ENCODE measurements at places on chromosomes 1 and 21. TPM values are rescaled to one million over a fixed set of nuclear protein-coding genes. Genes with fewer than 3 reads are reported as not detected.

GRCh38 chr1:231334952-231335351 lies 2.7 kb downstream of the EXOC8 start:
- H3K27me3 ChIP-seq = no peaks in the 10 kb centered on the region
- no peak overlapping the region for H3K27ac ChIP-seq
- H3K36me3 ChIP-seq = peaks cover 11% of the 10 kb centered on the region
- peak overlapping the region; percentile 97 for H3K4me3 ChIP-seq

DNA sequence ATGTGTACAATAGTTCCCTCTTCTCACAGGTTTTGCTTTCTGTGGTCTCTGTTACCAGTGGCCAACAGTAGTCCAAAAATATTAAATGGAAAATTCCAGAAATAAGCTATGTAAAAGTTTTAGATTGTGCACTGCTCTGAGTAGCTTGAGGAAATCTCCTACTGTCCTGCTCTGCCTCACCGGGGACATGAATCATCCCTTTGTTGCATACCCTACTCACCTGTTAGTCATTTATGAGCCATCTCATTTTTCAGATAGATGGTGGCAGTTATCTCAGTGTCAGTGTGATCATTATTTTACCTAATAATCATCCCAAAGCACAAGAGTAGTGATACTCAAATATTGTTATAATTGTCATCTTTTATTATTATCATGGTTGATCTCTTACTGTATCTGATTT lies 688.1 kb downstream of the PLA2G4A start:
- H3K36me3 ChIP-seq = no peaks in the 10 kb centered on the region
- no peak overlapping the region for H3K4me3 ChIP-seq
- H3K4me1 ChIP-seq = no peaks in the 10 kb centered on the region
- H3K27me3 ChIP-seq = no peaks in the 10 kb centered on the region
- no peak overlapping the region for H3K27ac ChIP-seq
- DNase-seq = no peak

Gene ASTN1
- 0.33 TPM for total RNA-seq

GRCh38 chr1:162326559-162326958 lies 50.1 kb downstream of the SPATA46 start:
- no peaks in the 10 kb centered on the region for H3K36me3 ChIP-seq
- DNase-seq = no peak
- no peaks in the 10 kb centered on the region for H3K4me1 ChIP-seq
- no peaks in the 10 kb centered on the region for H3K27me3 ChIP-seq
- no peak overlapping the region for H3K27ac ChIP-seq

DNA sequence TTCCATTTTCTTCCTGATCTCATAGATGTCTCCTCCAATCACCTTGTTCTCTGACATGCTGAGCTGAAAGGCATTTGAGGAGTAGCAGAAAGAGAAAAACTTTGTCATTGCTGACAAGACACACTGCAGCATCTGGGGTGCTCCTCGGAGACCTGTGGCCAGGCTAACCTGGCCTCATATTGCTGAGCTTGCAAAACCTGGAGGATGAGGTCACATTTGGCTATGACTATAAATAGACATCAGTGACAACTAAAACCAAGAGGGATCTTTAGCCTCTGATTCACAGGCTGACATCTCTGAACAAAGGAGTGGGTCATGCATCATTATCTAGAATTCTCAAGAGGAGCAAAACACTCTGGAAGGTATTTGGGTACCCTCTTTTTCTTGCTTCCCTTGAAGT lies 83.7 kb downstream of the PROX1 start:
- no peaks in the 10 kb centered on the region for H3K36me3 ChIP-seq
- H3K27ac ChIP-seq = no peak overlapping the region
- no peak overlapping the region for H3K4me3 ChIP-seq
- no peaks in the 10 kb centered on the region for H3K4me1 ChIP-seq
- no peak for DNase-seq
- peaks cover 4% of the 10 kb centered on the region for H3K27me3 ChIP-seq

GRCh38 chr1:223700942-223701637 lies 11.2 kb upstream of the CAPN2 start:
- no peak overlapping the region for H3K4me3 ChIP-seq
- H3K36me3 ChIP-seq = no peaks in the 10 kb centered on the region
- H3K4me1 ChIP-seq = peaks cover 34% of the 10 kb centered on the region

DNA sequence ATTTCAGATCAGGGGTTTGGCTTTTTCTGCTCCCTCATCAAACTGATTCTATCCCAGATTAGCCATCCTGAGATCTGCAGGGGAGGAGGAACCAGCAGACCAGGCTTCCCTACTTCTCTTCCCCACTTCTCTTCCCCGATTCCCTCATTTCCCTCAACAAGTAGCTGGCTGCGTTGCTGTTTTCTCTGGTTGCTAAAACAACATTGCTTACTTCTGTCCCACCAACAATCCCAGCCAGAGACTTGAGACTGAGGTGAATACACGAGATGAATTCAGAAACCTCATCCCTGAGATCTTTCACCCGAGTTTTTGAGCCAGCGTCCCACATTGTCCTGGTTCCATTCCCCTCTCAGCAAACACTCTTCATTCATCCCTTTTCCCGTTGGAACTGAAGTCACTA lies 22.4 kb downstream of the DYRK3 start:
- peaks cover 96% of the 10 kb centered on the region for H3K4me1 ChIP-seq
- peak overlapping the region; percentile 51 for H3K4me3 ChIP-seq
- H3K27me3 ChIP-seq = no peaks in the 10 kb centered on the region
- H3K36me3 ChIP-seq = no peaks in the 10 kb centered on the region
- DNase-seq = no peak

DNA sequence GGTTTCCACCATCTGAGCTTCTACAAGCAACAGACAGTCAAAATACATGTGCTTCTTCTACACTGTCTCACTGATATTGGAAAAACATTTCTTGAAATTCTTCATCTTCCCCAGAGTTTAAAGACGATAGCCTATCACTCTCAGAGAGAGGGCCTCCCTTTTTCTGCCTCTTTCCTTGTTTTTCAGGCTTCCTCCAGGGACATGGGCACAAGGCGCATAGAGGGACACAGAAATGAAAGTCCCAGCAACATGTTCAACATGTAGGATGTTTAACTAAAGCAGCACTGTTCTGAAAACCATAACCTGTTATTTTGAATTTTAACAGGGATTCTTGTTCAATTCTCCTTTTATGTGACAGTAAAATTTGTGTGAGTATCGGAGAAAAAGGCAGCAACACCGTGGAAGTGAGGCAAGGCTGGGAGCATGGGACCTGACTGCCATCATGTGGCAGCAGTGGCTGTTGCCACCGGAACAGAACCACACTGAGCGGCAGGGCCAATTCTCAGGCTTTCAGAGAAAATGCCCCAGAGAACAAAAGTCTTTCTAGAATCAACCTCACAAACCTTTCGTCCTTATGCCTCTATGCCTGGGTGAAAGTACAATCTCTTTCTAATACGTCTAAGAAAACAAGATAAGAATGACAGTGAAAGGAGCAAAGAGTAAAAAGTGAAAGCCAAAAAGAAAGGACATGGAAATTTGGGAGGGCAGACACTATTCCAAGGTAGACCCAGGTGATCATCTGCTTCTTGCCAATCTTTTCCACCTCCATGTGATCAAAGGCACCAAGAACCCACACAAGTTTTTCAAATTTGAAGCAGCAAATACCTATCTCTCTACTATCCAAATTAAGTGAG lies 54.5 kb downstream of the PCNX2 start:
- H3K27ac ChIP-seq = no peak overlapping the region
- peaks cover 22% of the 10 kb centered on the region for H3K4me1 ChIP-seq
- H3K36me3 ChIP-seq = no peaks in the 10 kb centered on the region
- peak; percentile 53 for DNase-seq

DNA sequence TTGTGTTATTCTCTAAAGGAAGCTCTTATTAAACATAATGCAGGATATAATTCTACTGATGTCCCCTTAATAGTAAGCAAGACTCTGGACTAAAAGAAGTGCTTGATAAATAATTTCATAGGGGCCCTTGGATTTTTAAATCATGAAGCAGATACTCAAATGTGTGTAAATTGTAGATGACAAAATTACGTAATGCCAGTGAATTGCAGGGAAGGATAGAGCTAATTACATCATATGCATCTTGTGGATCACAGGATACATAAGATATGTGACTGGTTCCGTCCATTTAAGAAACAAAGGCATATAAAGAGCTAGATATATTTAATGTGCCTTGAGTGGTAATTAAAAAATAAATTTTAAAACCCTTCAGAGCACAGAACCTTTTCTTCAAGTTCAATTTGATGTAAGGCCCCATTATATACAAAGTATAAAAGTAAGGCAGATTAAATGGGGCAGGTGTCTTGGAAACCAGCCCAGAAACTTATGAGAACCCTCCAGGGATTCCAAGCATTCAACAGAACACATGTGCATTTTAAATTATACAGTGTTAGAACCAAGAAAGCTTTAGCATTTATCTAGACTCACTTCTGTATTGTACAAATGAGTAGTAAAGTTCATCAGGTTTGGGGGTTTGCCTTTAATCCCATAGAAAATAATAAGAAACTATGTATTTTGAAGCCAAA lies 190.4 kb downstream of the NCAM2 start:
- H3K4me1 ChIP-seq = no peaks in the 10 kb centered on the region
- H3K27ac ChIP-seq = no peak overlapping the region
- no peaks in the 10 kb centered on the region for H3K27me3 ChIP-seq
- no peaks in the 10 kb centered on the region for H3K36me3 ChIP-seq

DNA sequence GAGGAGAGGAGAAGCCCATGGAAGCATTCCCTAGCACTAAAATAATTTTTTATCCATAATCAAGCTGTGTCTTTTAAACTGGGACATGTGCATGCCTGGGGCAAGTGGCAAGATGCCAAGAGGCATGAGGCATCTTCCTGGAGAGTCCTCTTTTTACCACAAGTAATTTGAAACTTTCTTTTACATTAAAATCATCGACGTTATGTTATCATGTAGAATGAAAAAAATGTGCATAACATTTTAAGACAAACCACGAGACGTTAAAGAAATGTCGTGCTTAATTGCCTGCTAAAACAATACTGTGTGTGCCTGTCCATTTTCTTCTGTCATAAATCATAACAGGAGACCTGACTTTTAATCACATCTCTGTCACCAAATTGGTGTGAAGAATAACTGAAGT lies 1.5 kb downstream of the STYXL2 start:
- peak overlapping the region; percentile 70 for H3K4me3 ChIP-seq
- no peak for DNase-seq
- peaks cover 44% of the 10 kb centered on the region for H3K4me1 ChIP-seq
- H3K27me3 ChIP-seq = peaks cover 6% of the 10 kb centered on the region
- H3K27ac ChIP-seq = peak overlapping the region; percentile 84
- H3K36me3 ChIP-seq = peaks cover 9% of the 10 kb centered on the region

DNA sequence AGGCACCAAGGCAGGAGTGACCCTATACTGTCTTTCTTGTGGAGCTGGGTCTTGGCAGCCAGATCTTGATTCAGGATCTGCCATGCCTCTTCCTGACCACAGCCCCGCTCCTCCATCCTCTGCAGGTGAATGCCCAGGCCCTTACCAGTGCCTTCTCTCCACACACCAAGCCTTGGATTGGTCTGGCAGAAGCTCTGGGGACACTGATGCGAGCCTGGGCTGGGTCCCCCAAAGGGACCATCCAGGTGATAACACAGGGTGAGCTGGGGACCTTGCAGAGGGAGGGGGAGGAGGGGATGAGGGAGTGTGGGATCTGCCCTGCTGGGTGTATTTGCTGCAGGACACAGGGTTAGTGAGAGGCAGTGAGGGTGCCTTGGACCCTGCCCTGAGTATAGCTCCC lies 28.4 kb downstream of the HMGCS2 start:
- H3K36me3 ChIP-seq = no peaks in the 10 kb centered on the region
- no peak overlapping the region for H3K4me3 ChIP-seq
- H3K4me1 ChIP-seq = peaks cover 35% of the 10 kb centered on the region
- H3K27ac ChIP-seq = no peak overlapping the region

GRCh38 chr1:53296117-53296749 lies 31.6 kb downstream of the LRP8 start:
- no peaks in the 10 kb centered on the region for H3K36me3 ChIP-seq
- H3K27me3 ChIP-seq = no peaks in the 10 kb centered on the region
- no peak overlapping the region for H3K27ac ChIP-seq
- no peak for DNase-seq
- peaks cover 25% of the 10 kb centered on the region for H3K4me1 ChIP-seq

Measured in left ventricle myocardium inferior (tissue), 1 donor.